ENCODE measurements at places on chromosomes 1 and 21.

- DNase-seq, result no peak
Observed at GRCh38 chr1:100589667-100590066, 51.7 kb downstream of the GPR88 start.

- no peak for DNase-seq
Observed at GRCh38 chr21:27526451-27526850, 559.6 kb upstream of the ADAMTS5 start.

DNA sequence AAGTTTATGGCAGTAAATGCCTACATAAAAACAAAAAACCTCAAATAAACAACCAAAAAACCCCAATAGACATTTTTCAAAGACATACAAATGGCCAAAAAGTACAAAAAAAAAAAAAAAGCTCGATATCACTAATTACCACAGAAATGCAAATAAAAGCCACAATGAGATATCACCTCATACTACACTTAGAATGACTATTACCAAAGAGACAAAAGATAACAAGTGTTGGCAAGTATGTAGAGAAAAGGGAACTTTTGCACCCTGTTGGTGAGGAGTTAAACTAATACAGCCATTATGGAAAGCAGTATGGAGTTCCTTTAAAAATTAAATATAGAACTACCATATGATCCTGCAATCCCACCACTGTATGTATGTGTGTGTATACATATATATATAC lies 21.1 kb downstream of the SLC25A24 start:
- no peak for DNase-seq

DNA sequence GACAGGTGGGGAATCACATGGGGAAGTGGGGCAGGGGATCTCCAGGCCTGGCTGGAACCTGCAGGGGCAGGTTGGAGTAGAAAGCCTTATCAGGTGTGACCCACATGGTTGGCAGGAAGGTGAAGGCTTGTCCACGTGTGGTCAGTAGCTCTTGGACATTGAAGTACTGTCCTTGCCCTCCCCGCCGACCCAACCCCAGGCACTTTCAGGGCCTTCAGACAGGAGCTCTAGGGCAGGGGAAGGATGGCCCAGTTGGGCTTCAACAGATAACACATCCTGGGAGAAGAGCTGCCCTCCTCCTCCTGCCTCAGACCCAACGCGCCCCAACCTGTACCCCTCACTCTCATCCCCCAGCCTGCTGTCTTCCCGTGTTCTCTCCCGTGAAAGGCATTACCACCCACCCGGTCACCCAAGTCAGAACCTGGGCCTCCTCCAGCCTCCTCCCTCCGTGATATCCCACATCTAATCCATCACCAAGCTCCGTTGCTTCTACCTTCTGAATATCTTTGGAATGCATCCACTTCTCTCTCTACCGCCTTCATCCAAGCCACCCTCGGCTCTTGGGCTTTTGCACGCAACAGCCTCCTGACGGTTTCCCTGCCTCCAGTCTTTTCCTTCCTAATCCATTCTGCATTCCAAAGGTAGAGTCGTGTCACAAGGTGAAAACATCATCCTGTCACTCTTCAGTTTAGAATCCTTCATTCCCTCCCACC lies 15.9 kb downstream of the PTPRF start:
- DNase-seq, result no peak

GRCh38 chr1:112985123-112985522 lies 29.1 kb upstream of the SLC16A1 start:
- no peak for DNase-seq

- no peak for DNase-seq
Observed at GRCh38 chr1:110185181-110185580, 24.9 kb upstream of the KCNC4 start.

- no peak for DNase-seq
Observed at GRCh38 chr1:199273837-199274379, 635.1 kb downstream of the PTPRC start.

DNA sequence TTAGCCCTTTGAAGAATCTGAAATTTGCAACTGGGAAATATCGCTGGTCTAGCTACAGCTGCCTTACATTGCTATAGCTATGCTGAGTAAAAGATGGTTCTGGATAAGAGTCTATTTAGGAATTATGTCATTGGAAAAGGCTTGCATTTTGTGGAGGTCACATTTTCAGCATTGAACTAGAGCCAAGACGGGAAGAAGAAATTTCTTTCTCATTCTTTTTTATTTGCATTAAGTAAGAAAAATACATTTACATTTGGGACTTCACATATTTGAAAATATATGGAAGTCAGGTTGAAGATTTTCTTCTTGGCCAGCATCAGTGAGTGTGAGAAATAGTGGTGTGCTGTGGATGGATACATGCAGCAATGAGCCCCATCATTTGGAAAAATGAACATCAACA lies 291.6 kb downstream of the PTBP2 start:
- no peak for DNase-seq

GRCh38 chr1:25173809-25174340 lies 58.4 kb downstream of the SYF2 start:
- DNase-seq, result peak; percentile 53

DNA sequence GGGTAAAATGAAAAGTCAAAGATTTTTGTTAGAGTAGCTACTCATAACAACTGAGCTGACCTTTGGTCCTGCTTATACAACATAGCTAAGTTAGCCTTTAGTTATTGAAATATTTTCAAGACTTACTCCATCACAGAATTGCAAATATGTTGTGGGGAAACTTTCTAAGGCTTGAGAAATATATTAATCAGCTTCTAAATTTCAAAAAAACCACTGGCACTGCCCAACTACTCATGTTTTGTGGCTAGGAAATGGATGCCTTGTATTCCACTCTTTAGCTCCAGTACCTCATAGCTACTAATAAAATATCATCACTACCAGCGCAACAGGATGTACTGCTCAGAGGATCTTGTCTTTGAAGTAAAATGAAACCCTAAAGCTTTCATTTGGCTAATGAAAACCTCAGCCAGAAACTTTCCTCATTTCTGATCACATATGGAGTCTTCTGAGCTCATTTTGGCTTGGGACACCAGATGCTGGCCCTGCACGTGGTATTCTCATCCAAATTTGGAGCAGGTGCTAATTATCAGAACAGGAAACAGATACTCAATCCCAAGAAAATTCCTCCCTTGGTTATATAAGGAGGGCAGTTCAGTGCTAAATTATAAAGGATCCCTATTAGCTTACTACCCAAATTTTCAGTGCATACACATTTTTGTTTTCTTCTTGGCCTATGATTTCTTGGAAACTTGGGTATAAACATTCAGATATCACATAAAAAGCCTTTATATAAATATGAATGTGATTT lies 690.7 kb downstream of the ADGRL2 start:
- no peak for DNase-seq

DNA sequence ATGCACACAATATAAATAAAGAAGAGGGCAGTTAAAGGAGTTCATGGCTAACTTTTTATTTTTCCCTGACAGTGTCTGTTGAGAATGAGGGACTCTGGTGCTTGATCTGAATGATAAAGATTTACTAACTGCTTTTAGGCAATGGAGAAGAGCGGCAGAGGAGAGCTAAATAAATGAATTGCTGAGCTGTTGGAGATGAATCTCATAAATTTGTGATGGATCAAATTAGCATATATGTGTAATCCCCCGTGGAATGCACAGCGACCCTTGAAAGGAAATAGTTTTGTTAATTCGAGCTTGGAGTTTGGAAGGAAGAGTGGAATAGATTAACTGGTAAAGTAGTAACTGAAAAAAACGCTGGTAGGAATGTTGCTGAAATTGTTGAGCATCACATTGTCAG lies 40.2 kb downstream of the HMCN1 start:
- no peak for DNase-seq

DNA sequence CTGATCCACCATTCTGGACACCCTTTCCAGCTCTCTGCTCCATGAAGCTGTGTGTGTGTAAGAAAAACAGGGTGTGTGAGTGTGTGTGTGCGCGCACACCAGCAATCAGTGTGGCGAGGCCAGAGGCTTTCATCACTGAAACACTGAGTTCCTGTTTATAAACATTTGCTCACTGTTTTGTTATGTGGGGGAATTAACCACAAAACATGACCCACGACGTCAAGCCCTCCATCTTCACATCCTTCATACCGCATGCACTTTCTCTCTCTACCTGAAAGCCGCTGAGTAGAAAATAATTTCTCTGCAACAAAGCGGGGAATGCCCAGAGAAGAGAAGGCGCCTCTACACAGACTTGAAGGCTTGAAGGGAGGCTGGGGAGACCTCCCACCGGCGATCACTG lies 148.9 kb upstream of the IRF2BP2 start:
- no peak for DNase-seq

DNA sequence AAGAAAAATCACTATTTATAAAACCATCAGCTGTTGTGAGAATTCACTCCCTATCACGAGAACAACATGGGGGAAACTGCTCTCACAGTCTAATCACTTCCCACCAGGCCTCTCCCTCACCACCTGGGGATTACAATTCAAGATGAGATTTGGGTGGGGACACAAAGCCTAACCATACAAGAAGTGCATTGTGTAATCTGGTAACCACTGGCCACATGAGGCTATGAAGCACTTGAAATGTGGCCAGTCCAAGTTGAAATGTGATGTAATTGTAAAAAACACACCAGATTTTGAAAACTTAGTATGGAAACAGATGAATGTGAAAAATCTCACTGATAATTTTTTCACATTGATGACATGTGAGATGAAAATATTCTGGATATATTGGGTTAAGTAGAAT lies 293.8 kb downstream of the TTLL7 start:
- no peak for DNase-seq

DNA sequence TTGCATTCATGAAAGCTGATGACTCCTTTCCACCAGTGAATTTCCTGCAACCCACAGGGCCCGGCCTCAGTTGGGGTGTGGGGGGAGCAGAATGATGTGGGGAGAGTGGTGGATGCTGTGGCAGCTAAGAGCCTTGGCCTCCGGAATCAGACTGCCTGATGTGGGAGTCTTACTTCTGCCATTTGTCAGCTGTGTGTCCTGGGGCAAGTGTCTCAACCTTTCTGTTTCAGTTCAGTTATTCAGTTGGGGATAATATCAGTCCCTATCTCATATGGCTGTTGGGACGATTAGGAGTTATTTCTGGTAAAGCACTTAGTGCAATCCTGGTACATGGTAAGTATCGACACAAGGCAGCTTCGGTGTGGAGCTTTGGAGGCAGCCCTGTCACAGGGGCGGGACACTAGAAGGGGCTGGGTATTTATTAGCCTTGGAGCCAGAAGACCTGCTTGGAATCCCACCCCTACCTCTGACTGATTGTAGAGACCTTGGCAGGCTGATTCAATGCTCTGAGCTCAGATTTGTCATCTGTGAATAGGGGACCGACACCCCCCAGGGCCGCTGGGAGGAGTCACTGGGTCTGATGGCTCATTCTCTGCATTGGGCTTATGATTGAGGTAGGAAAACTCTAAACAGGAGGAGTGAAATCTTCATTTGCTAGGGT lies 19.6 kb downstream of the ARHGEF10L start:
- DNase-seq, result no peak

GRCh38 chr1:160217481-160218051 lies 12.4 kb downstream of the PEA15 start:
- no peak for DNase-seq

DNA sequence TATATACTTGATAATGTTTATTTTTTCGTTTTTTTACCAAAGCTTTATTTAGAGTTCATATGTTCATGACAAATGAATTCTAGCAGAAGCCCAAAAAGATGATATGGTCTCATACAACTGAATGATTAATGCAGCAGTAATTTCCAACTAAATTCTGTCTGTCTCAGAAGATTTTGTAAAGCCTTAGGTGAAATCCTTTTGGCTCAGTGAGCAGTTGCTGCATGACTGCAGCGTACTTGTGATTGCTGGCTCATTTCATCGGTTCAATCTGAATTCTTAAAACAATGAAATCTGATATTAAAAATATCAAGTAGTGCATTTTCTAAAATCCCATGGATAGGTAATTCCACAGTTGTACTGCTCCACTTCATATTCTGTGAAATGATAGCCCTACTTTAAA lies 73.2 kb downstream of the AK5 start:
- no peak for DNase-seq

- DNase-seq, result no peak
Observed at GRCh38 chr1:32962248-32962896, 2.2 kb downstream of the RNF19B start.

DNA sequence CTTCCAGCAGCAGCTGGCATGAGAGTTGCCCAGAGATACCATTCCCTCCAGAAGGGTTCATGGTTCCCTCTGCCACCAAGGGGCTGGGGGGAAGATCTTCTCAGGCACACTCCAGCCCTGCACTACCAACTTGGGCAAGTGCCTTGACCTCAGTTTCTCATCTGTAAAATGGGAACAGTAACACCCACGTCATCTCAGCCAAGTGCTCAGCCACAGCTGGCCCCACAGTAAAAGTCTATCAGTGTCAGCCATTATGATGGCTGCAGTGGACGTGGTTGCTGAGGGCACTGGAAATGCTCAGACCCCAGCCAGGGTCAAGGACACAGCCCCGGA lies 16.3 kb upstream of the TAS1R2 start:
- no peak for DNase-seq

- no peak for DNase-seq
Observed at GRCh38 chr1:25033828-25034705, 104.0 kb upstream of the RUNX3 start.

DNA sequence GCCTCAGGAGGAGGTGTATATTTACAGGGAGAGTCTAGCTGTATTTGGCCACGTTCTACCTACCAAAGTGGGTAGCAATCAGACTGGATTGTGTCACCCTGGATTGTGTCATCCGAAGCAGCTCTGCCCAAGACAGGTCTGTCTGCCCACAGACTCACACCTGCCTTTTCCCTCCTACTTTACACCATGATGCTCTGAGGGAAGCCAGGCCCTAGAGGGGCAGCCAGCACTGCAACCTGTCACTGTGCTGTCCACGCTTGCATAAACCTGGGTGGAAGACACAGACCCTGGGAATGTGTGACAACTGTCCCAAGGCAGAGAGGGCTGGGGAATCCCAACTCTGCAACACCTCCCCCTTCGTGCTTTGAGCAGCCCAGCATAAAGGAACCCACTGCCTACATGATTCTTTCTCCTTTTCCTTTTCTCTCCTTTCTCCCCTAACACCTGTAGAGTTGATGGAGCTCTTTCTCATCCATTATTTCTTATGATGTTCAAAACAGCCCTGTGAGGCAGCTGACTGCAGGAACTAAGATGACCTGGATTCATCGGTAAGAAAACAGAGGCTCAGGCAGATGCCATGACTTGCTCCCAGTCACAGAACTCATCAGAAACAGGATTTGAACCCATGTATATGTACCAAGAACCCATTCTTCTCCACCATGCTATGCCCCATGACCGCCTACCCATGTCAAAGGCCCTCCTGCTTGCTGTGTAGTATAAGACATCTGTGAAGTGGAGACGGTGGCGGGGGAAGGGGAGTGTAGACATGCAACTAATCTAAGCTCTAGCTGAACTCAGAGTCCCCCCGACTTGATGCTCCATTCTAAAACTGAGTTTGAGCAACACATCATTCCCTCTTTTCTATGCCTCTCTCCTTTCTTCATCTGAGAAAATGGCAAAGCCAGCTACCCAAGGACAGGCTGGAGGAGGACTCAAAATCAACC lies 55.9 kb downstream of the ITPKB start:
- no peak for DNase-seq

- DNase-seq, result no peak
Observed at GRCh38 chr1:152972196-152972886, 1.9 kb downstream of the SPRR4 start.

- DNase-seq, result no peak
Observed at GRCh38 chr1:89298461-89298860, 25.8 kb upstream of the GBP5 start.

- no peak for DNase-seq
Observed at GRCh38 chr1:178379807-178380206, 117.0 kb downstream of the CLEC20A start.
